ENCODE measurements at places on chromosomes 13 and 19.

- DNase-seq = no peak
Measured at GRCh38 chr13:75935805-75936204, 299.7 kb downstream of the LMO7 start.

- no peak for DNase-seq
Measured at GRCh38 chr13:95679722-95680121, 2.8 kb downstream of the DNAJC3 start.

GRCh38 chr13:111394211-111394922, 73.9 kb downstream of the TEX29 start:
- no peak for DNase-seq

GRCh38 chr19:48750771-48751504, 1.5 kb downstream of the FUT1 start:
- no peak for DNase-seq

- no peak for DNase-seq
Measured at GRCh38 chr19:38287604-38288003, 16.4 kb upstream of the C19orf33 start.

DNA sequence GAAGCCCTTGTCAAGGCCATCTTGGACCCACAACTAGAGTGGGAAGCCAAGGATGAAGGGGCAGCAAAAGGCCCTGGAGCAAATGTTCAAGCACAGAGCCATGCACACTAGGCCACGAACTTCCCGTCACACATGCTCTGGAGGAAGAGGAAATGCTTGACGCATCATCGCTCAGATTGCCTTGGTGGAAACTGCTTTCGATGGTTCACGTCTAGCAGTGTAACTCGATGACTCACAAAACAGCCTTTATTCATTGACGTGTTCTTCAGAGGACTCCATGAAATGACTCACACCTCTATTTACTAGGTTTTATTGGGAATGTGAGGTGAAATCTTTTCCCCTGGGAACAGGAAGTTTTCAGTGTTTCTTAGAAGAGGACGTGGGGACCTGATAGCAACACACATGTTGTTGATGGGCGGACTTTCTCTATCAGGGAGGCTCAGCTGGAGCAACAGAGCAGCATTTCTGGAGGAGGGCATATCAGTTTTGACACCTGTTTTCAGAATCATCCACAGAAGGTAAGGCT, 79.8 kb upstream of the FLT1 start:
- DNase-seq = no peak

DNA sequence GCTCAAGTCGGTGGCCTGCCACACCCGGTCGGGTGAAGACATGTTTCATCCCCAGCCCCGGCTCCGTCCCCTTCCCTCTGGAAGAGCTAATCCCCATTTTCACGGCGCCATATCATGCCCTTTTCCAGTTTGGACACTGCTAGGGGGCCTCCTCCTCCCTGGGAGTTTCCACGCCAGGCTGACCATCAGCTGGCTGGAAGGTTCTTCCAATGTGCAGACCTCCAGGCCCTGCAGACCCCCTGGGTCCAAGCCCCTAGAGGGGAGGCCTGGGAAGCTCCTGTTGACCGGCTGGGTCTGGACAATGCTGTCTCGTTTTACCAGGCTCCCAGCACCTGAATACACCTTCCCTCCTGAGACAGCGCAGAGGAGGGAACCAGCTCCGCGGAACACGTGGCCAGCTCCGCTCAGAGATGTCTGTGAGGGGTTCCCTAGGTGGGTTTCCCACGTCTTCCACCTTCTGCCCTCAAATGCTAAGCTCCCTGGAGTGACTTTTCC, 44.7 kb upstream of the RANBP3 start:
- DNase-seq = no peak

DNA sequence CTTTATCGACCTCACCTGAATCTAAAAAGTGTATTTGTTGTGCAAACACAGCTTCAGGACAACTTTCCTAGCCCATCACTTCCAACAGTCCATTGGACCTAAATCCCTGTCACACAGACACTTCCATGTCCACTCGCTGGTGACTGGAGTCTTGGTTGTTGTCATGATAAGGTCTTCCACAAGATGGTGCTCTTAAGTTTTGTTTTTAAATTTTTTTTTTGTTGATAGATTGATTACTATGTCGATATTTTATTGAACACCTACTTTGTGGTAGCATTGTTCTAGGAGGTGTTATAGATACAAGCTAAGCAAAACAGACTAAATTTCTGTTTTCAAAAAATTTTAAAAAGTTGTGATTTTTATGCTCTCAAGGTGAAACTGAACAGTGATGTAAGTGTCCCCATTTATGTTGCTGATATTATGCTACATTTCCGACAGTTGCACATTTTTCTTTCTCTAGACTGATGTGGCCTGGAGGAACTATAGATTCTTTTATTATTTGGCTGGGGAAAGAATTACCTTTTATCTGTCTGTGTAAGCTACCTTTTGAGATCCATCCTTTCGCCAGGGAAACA, 8.1 kb upstream of the ERICH6B start:
- DNase-seq = no peak

DNA sequence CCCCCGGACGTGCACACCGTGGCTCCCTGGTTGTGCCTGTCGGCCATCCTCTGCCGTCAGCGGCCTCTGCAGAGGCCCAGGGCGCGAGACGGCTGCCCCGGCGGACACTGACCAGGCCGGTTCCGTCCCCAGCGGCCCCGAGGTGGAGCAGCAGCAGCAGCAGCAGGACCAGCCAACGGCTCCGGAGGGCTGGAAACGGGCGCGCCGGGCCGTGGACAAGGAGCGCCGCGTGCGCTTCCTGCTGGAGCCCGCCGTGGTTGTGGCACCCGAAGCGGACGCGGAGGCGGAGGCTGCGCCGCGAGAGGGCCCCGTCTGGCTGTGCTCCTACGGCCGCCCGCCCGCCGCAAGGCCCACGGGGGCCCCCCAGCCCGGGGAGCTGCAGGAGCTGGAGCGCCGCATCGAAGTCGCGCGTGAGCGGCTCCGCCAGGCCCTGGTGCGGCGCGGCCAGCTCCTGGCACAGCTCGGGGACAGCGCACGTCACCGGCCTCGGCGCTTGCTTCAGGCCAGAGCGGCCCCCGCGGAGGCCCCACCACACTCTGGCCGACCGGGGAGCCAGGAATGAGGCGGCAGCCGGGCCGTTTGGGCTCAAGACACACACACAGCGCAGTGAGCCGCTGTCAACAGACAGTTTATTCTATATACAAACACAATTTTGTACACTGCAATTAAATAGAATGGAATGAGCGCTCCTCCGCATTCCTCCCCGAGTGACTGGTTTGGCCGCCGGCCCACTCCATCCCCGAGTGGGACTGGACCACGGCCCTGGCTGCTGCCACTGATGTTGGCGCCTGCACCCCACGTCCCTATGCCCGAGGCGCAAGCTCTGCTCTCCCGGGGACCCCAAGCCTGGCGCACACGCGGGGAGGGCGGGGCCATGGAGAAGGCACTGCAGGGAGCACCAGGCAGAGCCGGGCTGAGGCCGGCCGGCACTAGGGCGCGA, 9.1 kb downstream of the GRIN3B start:
- no peak for DNase-seq

- DNase-seq = no peak
Measured at GRCh38 chr19:11088506-11089253, 583 bp upstream of the LDLR start.

DNA sequence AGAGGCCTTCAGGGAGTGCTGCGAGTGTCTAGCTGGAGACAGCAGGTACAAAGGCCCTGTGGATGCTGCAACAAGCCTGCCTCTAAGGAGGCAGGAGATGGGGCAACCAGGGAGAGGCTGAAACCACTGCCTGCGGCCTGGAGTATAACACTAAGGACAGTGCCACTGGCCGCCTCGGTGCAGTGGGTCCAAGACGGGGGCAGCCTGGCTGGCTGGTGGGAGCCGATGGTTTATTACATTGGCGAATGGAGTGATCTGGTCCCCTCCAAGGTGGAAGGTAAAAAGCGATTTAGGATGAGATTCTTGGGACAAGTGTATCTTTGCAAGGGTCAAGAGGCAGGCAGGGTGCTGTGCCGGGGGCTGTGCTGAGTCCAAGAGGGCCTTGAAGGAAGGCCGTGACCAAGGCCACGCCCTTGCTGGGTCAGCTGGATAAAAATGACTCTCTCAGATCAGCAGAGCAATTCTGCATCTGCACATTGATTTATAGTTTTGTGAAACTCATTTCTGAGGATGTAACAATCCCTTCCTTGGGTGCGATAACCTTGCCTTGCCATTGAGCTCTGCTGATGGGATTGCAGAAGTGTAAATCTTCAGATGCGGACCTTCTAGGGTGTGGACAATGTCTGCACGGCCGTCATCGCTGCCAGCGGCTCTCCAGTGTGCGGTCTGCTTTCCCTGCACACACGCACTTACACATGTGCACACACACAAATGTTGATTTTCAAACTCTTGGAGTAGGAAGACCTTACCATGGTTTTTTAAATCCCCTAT, 6.0 kb downstream of the TMEM255B start:
- DNase-seq = no peak

DNA sequence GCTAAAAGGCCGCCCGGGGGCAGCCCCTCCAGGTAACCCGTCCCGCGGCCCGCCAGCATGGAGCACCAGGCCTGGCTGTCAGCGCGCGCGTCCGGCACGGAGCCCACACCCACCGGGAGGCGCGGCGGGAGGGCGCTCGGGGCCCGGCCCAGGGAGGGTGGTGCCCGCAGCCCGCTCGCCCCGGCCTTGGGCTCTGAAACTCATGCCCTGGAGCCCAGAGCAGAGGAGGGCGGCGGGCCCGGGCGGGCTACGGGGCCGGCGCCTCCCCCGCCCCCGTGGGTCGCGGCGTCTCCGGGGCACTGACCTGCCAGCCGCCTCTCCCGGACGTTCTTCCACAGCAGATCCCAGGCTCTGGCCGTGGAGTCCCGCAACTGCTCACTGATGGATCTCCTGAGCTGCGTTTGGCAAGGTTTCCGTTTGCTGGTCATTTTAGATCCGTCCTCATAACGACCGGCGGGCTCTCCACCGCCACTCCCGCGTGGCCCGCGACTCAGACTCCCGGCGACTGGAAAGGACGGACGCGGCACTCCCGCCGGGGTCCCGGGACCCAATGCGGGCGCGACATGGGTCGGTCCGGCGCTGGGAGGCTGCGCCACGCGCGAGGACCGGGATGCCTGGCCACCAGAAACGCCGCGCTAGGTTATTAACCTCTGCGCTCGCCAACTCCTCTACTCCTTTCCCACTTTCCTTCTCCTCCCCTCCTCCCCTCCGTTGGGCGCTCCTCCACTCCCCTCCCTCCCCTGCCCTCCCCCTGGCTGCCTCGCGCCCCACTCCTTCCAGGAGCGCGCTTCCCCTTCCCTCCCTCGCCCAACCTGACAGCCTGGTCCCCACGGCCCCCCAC, 64.7 kb upstream of the STARD13 start:
- no peak for DNase-seq

- DNase-seq = no peak
Measured at GRCh38 chr13:44619651-44620050, 43.5 kb upstream of the TSC22D1 start.

- no peak for DNase-seq
Measured at GRCh38 chr19:12938779-12939601, 581 bp downstream of the CALR start.

DNA sequence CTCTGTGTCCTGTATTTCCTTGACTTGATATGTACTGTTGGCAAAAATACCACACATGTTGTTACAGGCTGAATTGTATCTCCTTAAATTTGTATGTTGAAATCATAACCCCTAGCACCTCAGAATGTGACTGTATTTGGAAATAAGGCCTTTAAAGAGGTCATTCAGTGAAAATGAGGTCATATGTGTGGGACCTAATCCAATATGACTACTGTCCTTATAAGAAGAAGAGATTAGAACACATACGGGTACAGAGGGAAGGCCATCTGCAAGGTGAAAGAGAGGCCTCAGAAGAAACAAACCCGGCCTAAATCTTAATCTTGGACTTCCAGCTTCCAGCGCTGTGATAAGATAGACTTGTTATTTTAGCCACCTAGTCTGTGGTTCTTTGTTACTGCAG, 202.5 kb downstream of the NUFIP1 start:
- DNase-seq = no peak

DNA sequence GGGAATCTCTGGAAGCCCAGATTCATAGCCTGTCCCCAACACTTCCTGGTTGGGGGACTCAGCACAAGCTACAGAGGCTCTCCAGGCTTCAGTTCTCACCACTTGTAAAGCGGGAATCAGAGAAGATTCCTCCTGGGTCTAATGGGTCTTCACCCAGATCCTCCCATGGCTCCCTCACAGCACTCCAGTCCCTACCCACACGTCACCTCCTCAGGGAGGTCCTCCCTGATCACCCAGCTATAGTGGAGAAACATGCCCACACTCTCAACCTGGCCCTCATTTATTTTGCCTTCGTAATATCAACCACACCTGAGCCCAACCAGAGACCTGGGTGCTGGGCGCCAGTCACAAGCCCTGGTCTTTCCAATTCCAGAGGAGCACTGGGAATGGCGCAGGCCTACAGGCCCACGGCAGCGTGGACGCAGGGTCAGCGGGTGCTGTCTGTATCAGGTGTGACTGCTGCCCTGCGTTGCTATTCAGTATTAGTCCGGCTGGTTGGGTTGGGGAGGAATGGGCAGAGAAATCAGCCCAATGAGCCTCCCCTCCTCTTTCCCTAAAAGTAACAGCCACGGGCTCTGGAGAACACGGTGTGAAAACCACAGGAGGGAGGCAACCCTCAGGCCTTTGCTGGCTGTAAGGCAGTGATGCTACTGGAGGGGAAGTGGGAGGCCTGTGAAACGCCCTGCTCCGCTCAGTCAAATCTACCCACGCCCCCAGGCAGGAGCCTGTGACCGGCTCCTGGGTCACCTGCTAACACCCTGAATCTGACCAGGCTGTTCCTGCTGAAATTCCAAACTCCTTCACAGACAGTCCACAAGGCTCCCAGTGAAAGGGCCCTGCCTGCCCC, 5.2 kb downstream of the AKT2 start:
- no peak for DNase-seq

DNA sequence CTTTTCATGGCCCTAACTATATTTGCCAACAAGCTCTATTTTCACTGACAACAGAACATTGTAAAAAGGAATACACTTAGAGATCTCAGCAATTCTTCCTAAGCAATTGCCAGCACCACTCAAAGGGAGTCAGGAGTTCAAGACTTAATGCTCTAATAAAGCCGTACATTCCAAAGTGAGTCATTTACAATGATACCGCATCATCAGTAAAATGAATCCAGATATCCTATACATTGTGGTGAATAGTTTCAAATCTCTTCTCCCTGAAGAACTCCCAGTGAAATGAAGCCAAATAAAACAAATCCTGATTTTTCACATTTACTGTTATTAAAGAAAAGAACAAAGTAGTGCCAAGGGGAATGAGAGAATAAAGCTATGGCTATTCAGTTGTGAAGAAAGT, 2898.7 kb upstream of the PCDH20 start:
- no peak for DNase-seq

Measured in stimulated activated CD4-positive, alpha-beta T cell treated with anti-CD3 and anti-CD28 coated beads, Interleukin-15, amount 100 ng/mL, for 1 hour (primary cell).